ENCODE measurements at places on chromosomes 12 and 14.

DNA sequence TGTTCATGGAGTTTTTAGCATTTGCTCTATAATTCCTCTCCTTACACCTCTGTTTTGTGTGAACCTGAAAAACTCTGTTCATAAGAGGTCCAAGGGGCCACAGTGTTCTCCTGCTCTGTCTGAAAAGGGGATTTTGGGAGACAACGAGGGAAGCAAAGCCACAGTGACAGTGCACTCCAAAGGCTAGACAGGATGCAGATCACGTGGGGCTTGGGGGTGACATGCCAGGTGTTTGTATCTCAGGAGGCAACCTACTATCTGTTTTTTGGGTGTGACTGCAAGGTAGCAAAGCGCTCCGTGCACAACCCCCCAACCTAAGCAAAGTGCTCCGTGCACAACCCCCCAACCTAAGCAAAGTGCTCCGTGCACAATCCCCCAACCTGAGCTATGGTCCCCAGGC lies 5.1 kb upstream of the CHD4 start:
- no peak for DNase-seq

DNA sequence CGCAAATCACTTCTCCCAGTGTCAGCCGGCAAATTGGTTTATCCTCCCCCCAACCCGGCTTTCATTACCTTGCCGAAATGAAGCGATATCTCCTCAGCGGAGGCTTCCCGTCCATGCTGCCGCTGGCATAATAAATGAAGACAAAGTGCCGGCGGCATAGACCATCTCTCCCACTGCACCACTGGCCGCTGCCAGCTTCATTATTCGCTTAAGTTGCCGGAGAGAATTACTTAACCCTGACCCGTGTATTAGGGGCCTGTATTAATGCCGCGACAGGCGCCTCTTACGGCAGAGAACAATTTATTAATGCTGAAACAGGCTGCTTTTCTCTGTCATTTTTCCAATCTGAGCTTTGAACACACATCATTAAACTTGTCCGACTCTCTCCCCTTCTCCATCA lies 17.5 kb upstream of the GPATCH2L start:
- DNase-seq: no peak

DNA sequence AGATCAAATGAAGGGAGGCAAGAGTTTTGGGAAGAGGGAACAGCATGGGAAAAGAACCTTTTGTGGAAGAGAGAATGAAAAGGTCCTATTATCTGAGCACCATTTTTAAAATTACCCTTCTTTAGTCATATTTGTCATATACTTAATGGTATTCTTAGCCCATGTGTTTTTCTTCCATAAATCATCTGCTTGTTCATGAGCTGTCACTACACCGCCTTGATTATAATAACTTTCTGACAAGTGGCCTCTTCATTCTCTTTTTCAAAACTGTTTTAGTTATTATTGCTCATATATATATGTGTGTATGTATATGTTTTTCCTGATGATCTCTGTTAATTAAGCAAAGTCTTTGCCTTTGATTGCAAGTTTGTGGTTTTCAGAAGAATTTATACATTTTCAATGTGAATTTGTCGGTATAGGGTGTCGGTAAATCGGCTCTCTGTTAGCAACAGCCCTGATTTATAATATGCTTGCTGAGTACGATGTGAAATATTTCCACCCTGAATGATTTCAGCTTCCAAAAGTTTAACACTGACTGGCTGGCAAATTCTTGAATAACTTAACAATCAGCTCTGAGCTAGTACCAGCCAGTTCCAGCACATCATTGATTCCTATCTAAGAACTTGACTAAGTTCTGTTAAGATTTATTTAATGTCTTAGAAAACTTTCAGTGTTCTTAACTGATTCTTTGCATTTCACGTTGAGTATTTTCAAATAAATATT lies 49.2 kb downstream of the GUCY2C start:
- DNase-seq: no peak

DNA sequence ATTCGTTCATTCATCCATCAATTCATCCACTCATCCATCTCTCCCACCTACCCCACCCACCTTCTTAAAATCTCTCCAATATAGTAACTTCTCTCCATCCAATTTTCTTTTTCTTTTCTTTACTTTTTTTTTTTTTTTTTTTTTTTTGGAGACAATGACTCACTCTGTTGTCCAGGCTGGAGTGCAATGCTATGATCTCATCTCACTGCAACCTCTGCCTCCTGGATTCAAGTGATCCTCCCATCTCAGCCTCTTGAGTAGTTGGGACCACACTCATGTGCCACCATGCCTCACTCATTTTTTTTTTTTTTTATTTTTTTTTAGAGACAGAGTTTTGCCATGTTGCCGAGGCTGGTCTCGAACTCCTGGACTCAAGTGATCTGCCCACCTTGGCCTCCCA lies 118.4 kb downstream of the SUDS3 start:
- DNase-seq: no peak

- DNase-seq: no peak
These were observed 143.0 kb downstream of the OTOGL start for GRCh38 chr12:80242321-80242720.

DNA sequence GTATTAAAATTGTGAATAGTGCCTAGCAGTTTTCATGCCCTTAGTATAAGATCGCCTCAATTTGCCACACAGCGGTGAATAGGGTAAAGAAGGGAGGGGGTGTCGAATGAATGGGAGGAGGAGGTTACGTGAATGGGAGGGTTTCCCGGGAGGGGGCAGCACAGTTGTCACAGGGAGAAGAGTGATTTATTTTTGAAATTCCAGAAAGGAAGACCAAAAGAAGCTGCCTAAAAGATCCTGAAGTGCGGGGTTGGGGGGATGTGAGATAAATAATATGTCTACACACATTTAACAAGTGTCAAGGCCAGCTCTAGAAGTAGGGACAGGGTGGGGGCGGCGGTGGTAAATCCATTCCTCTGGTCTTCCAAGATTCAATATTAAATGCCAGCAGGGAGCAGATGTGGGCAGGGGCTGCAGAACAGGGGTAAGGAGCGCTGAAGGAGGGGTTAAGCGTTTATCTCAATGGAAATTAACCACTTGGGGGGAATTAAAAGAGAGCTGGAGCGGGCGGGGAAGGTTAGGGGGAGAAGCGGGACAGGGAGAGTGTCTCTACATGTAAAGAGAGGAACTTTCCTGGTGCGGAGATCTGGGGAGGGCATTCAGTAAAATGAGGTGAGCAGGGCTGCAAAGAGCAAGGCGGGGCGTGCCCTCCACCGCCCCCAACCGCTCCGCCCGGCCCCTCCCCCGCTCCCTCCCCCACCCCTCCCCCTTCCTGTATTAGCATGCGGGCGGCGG lies 867 bp downstream of the C12orf42 start:
- DNase-seq: no peak

GRCh38 chr12:125014526-125014925 lies 21.1 kb downstream of the BRI3BP start:
- DNase-seq: no peak

- no peak for DNase-seq
These were observed 923 bp upstream of the ITPR2 start for GRCh38 chr12:26833743-26834490.

GRCh38 chr14:59836116-59836515 lies 34.5 kb downstream of the RTN1 start:
- no peak for DNase-seq

- DNase-seq: no peak
These were observed 87.5 kb downstream of the EPS8 start for GRCh38 chr12:15701631-15702156.

GRCh38 chr12:118060301-118061010 lies 523 bp downstream of the WSB2 start:
- no peak for DNase-seq

DNA sequence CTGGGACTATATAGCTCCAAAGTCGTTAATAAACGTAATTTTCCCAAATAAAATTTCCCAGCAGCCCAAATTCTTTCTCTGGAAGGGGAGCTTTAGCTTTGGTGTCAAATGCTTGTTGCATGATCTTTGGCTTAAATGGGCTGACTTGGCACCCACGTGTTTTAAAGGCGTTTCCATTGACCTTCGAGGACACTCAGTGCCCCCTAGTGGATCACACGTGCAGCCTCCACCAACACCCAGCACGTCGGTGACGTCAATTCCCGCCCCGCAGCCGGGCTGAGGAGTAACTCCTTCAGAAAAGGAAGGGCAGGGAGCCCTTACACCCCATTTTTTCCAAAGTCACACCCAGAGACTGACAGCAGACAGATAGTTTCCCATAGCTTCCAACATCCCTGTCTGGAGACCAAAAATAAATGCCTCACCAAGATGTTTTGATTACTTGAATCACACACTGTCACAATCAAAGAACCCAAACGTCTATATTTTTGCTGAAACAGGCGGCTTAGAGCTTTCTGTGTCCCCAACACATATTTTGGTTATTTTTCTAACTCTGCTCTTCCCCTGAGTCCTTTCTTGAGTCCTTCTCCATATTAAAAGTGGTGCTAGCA lies 707.9 kb downstream of the AACS start:
- no peak for DNase-seq

GRCh38 chr14:97458255-97458654 lies 661.1 kb downstream of the VRK1 start:
- no peak for DNase-seq

GRCh38 chr14:105830171-105830570 lies 303.8 kb downstream of the TMEM121 start:
- no peak for DNase-seq

DNA sequence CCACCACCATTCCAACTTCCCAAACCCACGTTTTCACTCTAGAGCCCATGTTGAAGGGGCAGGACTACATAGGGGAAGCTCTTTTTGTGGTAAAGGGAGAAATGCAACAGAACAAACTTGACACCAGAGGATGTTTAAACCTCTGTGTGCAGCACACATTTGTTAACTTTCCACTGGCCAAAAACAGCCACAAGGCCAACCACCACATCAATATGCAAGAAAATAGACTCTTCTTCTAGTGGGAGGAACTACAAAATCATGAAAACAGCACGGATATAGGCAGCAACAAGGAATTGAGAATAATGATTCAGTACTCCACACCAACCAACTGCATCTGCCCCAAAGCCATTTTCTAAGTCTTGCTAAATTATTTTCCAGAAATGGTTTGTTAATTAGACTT lies 66.3 kb upstream of the CEP83 start:
- no peak for DNase-seq

DNA sequence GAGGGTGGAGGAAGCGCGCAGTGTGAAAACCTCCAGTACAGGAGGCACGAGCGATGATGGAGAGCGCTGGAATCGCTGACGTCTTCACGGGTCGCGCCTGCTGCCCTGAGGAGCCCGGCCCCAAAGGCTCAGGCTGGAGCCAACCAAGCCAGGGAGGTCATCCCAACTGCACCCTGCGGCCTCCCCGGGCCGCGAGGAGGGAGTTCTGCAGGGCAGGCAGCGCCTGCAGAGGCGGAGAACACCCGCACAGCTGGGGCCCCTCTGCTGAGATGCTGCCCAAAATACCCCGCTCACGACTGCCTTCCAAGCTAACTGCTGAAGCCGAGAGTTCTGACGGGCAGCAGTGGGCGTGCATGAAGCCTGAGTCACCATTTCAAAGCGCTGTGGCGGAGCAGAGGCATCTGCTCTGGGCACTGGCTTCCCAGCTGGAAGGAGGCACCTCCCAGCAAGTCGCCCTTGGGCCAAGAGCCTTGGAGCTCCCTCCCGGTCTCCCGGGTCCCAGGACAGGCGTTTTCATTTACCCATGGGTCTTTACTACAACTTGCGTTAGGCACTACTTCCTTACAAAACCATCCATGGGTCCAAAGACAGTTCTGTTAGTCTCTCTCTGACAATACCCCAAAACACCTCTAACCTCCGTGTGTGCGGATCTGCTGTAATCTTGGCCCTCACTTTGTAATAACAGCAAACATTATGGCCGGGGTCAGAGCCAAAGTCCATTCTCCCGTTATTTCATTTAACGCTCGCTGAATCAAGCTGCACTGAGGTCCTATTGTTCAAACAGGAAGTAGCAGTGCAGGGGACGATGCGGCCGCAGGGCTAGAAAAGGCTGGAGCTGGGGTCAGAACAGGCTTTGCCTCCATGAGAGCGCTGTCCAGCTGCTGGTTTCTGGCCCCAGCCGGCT lies 60.1 kb upstream of the RIMBP2 start:
- no peak for DNase-seq

DNA sequence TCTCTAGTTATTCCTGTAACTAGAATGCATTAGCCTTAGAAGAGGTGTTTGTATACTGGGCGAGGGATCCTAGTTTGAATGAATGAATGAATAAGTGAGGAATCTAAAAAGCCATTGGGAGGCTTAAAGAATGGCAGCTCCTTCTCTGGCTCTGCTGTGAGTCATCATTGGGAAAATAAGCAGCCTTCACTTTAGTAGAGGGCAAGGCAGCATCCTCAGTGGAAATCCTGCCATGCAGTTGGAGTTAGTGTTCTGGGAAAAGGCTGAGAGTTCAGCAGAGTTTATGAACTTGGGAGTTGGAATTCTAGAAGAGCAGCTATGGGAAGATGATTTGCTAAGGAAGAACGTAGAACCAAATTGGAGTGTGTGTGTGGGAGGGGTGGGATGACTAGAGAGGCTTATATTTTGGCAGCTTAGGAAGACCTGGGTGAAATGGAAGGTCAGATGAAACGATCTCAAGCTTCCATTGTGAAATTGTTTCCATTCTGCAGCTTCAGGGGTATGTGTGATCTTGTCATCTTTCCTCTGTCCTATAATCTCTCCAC lies 120.8 kb downstream of the PTCSC3 start:
- no peak for DNase-seq

DNA sequence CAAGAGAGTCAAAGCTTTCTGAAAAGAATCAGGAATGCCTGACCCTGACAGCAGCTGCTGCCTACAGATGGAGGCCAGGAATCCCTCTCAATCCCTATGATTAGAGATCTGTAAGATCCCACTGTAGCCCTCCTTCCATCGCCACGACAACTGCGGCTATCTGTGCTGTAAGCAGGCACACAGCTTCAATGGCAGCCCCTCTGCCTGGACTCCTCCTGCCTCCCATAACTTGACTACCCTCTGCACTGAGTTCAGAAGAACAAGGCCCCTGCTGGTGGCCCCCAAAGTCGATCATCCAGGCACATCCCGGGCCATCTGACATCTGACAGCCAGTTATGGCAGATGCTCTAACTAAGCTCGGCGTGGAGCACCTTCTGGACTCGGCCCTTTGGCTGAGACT lies 2.9 kb downstream of the CLMN start:
- no peak for DNase-seq

Measured in stimulated activated CD8-positive, alpha-beta memory T cell treated with anti-CD3 and anti-CD28 coated beads, Interleukin-4, amount 100 ng/mL, for 1 hour (primary cell).